ENCODE measurements at places on chromosomes 4 and X.

- H3K27me3 ChIP-seq = no peaks in the 10 kb centered on the region
- no peak overlapping the region for H3K4me3 ChIP-seq
- peaks cover 66% of the 10 kb centered on the region for H3K36me3 ChIP-seq
- no peak overlapping the region for H3K27ac ChIP-seq
These were observed 10.6 kb downstream of the ASMTL start for GRCh38 chrX:1442016-1442665.

DNA sequence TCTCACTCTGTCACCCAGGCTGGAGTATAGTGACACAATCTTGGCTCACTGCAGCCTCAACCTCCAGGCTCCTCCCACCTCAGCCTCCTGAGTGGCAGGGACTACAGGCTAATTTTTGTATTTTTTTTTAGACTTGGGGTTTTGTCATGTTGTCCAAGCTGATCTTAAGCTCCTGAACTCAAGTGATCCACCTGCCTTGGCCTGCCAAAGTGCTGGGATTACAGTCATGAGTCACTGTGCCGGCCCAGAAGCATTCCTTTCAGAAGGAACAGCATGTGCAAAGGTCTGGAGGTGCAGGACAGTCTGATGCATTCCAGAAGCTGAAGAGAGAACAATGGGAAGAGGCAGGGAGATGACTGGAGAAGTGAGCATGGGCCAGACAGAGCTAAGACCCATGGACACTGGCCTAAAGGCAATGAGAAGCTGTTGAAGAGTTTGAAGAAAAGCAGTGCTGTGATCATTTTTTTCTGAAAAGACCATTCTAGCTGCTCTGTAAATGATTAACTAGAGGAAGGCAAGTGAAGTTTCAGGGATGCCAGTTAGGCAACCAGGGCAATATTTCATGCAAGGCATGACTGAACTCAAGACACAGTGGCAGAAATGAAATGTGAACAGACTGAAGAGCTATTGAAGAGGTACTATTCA is 43.2 kb downstream of the MANBA start:
- DNase-seq = no peak
- no peak overlapping the region for H3K4me3 ChIP-seq
- H3K27ac ChIP-seq = no peak overlapping the region
- no peaks in the 10 kb centered on the region for H3K4me1 ChIP-seq
- H3K36me3 ChIP-seq = peaks cover 31% of the 10 kb centered on the region

GRCh38 chrX:137425986-137426385 is 139.9 kb upstream of the ZIC3 start:
- H3K4me3 ChIP-seq = no peak overlapping the region
- no peak for DNase-seq
- no peak overlapping the region for H3K27ac ChIP-seq
- H3K27me3 ChIP-seq = peaks cover 82% of the 10 kb centered on the region
- H3K36me3 ChIP-seq = no peaks in the 10 kb centered on the region
- peaks cover 8% of the 10 kb centered on the region for H3K4me1 ChIP-seq

DNA sequence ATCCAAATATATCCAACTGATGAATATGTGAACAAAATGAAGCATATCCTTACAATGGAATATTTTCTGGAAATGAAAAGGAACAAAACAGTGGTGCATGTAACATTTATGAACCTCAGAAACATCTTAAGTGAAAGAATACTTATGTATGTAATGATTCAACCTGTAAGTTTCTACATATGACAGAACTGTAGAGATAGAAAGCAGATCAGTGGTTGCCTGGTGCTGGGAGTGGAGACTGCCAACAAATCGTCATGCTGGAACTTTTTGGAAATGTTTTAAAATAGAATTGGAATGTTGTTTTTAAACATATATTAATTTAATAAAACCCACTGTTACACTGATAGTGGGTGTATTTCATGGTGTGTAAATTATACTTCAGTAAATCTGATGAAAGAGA is 667.5 kb downstream of the RAPGEF2 start:
- DNase-seq = no peak
- H3K27ac ChIP-seq = no peak overlapping the region
- no peaks in the 10 kb centered on the region for H3K4me1 ChIP-seq
- no peak overlapping the region for H3K4me3 ChIP-seq
- no peaks in the 10 kb centered on the region for H3K36me3 ChIP-seq
- no peaks in the 10 kb centered on the region for H3K27me3 ChIP-seq

Measured in activated naive CD4-positive, alpha-beta T cell treated with anti-CD3 and anti-CD28 coated beads, Interleukin-2, amount 10 ng/mL, durations not matched to agents 7 days and 5 days (primary cell).